Hematopoietic multipotent progenitor cell (in vitro differentiated cells): ENCODE measurements at places on chromosomes 2 and 18.

GRCh38 chr2:86480105-86480504, 38.9 kb downstream of the KDM3A start:
- no peak for DNase-seq

- no peak for DNase-seq
Observed at GRCh38 chr2:159891917-159892730, 94.1 kb upstream of the CD302 start.

DNA sequence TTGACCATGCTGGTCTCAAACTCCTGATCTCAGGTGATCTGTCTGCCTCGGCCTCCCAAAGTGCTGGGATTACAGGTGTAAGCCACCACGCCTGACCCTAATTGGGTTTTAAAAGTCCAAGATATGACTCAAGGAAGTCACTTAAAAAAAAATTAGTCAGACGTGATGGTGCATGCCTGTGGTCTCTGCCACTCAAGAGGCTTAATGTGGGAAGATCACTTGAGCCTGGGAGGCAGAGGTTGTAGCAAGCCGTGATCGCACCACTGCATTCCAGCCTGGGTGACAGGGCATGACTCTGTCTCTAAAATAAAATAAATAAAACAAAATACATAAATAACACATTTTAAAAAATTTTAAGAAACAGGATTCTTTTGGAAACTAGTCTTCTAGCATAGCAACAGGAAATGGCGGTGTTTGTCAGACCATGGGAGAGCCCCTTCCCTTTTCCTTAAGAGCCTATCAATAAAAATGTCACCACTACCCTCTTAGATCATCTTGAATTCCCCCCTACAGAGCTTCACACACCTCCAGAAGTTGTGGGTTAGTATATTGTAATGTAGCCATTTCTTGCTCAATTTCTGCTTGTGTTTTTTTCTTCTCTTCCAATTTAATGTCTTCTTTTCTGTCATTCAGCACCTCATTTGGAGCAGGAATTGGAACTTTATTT, 20.1 kb downstream of the SFT2D3 start:
- DNase-seq = no peak

GRCh38 chr2:8630676-8631464, 51.0 kb upstream of the ID2 start:
- DNase-seq = no peak

DNA sequence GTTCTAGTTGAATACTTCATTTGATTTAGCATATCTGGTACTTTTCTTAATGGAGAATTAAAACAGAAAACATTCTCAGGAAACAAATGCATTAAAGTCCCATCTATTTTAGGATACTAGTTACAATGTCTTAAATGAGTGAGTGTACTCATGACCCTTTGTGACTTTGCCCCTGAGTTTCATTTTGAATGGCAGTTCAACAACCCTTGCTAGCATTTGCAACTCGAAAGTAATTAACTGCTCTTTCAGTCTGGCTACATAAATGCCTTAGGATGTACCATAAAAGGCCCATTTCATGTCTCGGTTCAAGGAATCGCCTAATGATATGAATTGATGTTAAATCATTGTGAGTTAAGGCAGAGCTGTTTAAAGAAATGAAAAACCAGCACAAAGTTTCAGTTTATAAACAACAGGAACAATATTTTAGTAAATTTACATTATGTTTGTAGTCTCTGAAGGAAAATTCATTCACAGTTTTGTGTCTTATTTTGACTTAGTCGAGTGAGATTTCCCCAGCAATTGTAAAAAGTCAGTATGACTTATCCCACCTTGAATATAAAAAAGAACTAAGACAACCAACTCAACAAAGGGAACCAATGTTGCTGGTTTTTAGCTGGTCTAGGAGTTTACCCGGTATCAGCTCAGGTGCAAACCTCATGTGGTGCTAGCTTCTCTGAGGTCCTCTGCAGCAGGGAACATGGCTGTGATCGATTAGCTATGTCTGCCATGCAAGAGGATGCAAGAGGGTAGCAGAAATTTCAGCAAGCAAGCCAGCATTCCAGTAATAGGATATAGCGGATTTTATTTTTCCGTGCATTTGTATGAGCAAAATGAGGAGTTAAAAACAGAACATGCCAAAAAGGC, 386.2 kb downstream of the PTPRM start:
- DNase-seq = no peak

- DNase-seq = no peak
Observed at GRCh38 chr2:65999103-65999502, 435.8 kb upstream of the MEIS1 start.

GRCh38 chr18:31278609-31279071, 39.3 kb upstream of the DSG1 start:
- no peak for DNase-seq

DNA sequence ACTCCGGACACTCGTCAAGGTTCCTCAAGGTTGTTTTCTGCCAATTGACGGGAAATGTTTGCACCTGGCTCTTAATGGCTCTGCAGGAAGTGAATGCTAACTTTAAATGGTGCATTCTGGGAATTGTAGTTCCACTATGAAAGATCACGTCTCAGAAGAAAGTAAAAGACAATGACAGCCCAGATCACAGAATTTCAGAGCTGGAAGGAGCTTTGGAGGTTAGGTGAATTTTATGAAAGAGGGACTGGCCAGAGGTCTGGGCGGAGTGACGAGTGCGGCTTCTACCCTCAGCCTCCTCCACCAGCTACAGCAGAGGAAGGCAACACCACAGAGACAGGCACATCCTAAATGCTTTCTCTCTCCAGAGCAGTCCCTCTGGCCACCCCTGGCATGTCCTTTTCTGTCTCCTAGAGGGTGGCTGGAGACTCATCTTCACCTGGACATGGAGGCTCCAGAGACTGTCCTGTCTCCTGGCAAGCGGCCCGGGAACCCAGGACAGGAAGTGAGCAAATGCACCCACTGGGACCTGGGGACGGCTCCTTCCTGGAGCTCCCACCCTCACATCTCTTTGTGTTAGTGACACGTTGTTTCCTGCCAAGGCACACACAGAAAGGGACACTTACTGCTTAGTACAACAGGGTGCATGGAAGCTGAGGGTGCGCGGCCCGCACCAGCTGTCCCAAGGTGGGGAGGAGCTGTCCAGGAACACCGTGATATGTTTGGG, 19.4 kb downstream of the THAP4 start:
- peak; percentile 57 for DNase-seq

GRCh38 chr2:231357931-231358330, 37.6 kb upstream of the B3GNT7 start:
- no peak for DNase-seq

GRCh38 chr2:19848029-19848750, 53.6 kb downstream of the TTC32 start:
- DNase-seq = no peak

GRCh38 chr18:24015639-24016631, 1.4 kb downstream of the TTC39C start:
- no peak for DNase-seq

DNA sequence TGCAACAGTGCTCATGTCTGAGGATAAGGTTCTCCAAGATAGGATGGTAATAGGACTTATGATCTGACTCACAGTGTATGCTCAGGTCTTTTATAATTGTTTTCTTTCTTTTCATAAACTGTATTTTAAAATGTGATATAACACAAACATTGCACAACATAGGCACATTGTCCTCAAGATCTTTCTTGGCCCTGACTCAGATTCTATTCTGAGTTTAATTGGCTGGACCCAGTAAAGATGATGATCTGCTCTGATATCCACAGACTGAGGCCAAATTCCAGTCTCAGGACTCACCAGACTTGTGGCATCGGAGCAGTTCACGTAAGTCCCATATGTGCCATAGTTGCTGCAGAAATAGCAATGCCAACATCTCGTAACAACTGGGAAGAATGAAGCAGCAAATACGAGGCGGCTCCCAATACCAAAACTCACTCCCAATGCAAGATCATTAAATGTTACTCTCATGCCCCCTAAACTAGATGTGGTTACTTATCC, 448.9 kb upstream of the SLC14A2 start:
- DNase-seq = no peak
